Stimulated activated CD4-positive, alpha-beta T cell treated with anti-CD3 and anti-CD28 coated beads, Interleukin-1b, Interleukin-23, amount 100 ng/mL, for 24 hours (primary cell): ENCODE measurements at places on chromosomes 7 and 10.

GRCh38 chr10:75540357-75540966 lies 109.0 kb downstream of the LRMDA start:
- no peak for DNase-seq

DNA sequence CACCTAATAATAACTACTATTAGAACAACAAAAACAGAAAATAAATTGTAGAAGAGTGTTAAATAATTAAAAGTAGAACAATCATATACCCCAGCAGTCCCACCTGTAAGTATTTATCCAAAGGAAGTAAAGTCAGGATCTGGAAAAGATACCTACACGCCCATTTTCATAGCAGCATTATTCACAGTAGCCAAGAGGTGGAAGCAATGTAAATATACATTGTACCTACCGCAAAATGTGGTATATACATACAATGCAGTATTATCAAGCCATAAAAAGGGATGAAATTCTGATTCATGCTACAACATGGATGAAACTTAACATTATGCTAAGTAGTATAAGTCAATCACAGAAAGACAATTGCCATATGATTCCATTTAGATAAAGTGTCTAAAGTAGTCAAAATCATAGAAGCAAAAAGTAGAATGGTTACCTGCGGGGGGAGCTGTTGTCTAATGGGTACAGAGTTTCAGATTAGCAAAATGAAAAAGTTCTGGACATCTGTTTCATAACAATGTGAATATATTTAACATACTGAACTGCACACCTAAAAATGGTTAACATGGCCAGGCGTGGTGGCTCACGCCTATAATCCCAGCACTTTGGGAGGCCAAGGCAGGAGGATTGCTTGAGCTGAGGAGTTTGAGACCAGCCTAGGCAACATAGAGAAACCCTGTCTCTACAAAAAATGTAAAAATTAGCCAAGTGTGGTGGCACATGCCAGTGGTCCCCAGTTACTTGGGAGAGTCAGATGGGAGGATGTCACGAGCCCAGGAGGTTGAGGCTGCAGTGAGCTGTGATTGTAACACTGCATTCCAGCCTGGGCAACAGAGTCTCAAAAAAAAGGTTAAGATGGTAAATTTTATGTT lies 6.0 kb upstream of the TMED4 start:
- peak; percentile 37 for DNase-seq

DNA sequence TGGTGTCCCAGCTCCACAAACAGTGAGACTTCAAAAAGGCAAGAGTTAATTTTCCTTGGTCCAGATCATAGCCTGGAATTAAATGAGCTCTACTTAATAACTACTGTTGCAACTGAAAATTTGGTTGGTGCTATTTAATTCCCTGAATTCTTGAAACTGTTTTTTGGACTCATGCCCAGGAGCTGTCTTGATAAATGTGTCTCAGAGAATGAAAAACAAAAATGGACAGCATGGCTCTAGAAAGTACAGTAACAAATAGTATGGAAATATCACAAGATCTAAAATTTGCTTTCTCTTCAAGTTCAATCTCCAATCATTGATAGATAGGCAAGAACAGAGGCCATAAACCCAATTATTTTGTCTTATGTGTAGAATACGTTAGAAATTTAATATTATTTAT lies 42.5 kb downstream of the CCDC71L start:
- no peak for DNase-seq

- no peak for DNase-seq
Measured at GRCh38 chr7:157775021-157775559, 438.3 kb downstream of the DNAJB6 start.

GRCh38 chr7:130356876-130357611 lies 12.4 kb downstream of the CPA5 start:
- no peak for DNase-seq

DNA sequence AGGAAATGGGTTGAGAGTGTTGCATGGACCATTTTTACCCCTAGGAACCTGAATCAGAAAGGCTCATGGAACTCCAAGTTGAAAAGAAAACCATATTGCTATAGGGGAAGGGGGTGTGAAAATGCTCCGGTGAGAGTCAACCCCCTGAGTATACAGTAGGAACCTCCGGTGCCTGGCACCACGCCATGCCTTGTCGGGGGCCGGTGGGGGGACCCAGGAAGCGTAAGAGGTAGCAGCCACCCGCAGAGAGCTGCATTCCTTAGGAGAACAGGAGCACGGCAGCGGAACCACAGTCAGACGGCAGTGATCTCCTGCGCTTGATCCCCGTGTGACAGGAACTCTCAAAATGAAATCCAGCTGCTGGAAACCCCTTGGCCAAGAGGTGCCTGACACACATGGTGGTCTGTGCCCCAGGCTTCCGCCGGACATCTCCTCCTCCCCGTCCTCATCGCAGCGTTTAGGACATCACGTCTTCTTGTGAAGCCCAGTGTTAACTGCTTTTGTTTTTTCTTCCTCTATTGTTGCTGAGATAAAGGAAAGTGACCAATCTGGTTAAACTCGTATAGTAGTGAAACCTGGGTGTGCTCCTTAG lies 186.8 kb downstream of the CELF2 start:
- no peak for DNase-seq

DNA sequence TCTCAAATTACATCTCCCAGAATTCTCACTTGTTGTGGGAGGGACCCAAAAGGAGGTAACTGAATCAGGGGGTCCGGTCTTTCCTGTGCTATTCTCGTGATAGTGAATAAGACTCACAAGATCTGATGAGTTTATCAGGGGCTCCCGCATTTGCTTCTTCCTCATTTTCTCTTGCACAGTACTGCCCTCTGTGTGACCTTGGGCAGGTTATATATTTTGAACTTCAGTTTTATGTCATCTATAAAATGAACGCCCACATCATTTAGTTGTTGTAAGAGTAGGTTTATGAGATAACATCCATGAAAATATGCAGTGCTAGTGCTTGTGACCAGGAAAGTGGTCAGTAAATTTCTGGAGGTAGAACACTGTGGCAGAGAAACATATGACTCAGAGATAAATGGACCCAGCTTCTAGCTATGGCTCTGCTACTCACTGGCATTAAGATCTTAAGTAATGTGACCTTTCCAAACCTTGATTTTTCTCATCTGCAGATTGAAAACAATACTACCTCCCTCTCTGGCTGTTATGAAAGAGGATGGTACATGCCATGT lies 44.3 kb downstream of the SCRN1 start:
- DNase-seq = no peak

DNA sequence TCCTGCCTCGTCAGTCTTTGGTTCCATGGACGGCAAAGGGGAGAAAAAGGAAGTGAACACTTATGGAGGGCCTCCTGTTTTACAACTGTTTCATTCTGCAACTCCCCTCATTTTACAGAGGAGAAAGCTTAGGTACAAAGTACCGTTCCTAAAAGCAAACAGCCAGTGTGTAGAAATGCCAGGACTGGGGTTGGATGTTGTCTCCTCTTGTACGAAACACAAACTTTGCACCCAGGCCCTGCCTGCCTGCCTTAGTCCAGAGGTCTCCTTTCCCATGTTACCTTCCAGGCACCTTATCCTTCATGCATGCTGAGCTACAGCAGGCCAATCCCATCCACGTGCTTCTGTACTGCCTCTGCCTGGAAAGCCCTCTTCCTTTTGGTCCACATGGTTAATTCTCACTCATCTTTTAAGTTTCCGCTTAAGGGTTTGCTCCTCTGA lies 86.0 kb downstream of the ICA1 start:
- no peak for DNase-seq

- DNase-seq = no peak
Measured at GRCh38 chr10:17214971-17215781, 12.9 kb upstream of the VIM start.

DNA sequence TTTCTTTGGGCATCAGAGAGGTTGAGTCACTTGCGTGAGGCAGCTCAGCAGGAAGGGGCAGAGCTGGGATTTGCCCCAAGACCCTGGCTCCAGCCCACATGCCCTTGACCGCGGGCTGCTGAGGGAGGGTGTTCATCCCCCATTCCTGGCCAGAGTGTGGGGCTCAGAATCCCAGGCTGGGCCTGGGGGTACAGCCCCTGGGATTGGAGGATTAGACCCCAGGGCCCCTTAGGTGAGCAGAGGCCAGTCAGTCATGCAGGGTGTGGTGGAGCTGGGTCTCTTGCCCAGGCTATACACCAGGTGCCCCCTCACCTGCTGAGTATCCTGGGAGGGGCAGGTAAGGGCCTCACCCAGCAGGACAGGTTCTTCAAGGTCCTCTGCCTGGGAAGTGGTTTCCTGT lies 68.4 kb upstream of the ZNF716 start:
- DNase-seq = no peak

- no peak for DNase-seq
Measured at GRCh38 chr7:101625031-101625791, 3.9 kb downstream of the MYL10 start.

DNA sequence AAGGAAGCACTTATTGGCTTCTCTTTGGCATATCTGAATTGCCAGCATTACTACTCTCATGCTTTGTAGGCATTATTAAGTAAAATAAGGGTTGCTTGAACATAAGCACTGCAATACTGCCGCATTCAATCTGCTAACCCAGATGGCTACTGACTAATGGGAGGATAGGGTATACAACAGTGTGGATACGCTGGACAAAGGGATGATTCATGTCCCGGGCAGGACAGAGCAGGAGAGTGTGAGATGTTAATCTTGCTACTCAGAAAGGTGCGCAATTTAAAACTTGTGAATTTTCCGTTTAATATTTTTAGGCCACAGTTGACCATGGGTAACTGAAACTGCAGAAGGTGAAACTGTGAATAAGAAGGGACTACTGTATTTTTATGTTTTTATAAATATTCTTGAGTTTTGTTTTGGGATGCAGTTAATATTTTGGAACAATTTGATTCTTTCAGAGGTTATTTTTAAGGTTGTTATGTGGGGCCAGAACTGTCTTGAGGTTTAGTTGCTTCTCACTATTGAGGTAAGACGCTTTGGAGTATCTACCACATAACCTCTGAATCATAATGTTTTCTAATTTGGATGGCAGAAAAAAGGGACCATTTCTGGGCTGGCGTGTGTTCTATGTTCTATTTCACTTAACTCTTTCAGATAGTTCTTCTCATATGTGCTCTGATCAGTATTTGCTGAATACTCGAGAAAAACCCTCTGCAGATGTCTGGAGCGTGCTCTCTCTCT lies 75.7 kb upstream of the SYPL1 start:
- DNase-seq = no peak

DNA sequence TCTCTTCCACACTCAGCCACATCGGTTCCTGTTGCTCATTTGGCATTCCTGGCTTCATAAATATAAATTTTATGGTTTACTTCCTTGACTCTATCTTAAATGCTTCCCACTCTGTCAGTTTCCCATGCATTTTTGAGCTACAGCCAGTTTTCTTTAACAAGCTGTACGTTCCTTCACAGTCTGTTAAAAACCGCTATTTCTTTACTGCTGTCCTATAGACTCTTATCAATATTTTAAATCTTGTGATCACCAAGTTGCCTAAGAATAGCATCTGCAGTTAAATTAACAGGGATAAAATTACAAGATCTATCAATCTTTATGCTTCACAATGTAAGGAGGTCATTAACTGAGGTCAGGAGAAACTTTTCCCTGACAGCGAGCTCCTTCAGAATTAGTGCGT lies 103.1 kb upstream of the RHOBTB1 start:
- DNase-seq = no peak

DNA sequence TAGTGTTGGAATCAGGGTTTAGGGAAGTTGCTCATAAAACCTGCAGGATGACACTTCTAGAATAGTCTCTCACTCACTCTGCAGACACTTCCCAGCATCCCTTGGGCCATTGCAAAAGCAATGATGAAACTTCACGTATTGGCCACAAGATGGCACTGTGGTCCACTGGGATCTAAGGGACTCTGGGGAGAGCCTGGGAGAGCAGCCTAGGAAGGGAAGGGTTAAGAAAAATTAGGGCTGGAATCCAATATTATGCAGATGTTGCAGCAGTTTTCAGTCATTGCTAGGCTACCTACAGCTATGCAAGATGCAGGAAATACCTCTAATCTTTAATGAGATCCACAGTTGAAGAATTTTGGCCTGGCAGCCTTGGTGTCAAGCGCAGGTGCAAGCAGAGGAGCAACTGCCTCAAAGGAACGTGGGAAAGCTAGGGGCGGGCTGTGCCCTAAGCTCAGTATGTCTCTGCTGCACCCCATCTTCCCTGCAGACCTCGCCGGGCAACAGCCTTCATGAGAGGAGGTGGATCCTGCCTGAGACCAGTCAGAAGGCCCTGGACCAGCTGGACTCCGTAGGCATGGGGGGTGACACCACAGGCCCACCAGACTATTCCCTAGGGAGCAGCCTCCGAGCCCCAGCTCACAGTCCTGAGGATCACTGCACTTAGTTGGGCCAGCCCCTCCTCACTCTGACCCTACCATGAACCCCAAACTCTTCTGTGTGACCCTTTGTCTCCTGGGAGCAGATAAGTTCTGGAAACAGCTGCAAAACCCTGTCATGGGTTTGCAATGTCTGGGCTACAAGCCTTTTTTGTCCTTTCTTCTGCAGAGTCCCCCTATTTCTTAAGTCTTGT lies 127.9 kb upstream of the PRSS58 start:
- no peak for DNase-seq

DNA sequence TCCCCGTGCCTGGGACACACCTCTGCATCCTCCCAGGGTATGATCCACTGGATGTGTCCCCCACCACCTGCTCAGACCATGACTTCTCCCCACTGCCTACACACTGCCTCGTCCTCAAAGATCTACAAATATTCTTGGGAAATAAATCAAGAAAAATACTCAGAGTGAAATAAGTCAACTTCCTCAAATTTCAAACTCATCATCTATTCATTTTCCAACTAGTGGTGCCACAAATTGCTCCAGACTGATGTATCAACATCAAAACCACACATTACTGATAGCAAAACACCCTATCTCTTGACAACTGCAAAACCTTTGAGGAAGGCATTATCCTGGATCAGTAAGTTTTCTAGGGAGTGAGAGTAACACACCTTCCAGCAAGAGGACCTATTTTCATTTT lies 87.7 kb downstream of the GRB10 start:
- DNase-seq = no peak

- DNase-seq = no peak
Measured at GRCh38 chr10:15236340-15236739, 67.8 kb upstream of the NMT2 start.

DNA sequence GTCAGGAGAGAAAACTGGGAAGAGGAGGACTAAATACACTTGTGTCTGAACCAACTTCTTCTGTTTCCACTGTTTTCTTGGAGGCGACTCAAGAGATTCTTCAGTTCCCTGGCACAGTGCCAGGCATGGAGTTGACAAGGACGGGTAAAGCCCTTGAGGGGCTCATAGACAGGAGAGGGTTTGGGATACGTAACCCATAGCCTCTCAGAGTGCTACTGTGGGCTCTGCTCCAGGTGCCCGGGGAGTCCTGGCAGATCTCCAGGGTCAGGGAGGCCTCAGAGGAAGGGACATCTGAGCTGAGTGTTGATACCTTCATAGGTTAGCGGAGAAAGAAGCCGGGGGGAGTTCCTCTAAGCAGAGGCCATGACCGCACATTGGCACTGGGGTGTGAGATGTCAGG lies 42.0 kb downstream of the GALNT17 start:
- DNase-seq = no peak

DNA sequence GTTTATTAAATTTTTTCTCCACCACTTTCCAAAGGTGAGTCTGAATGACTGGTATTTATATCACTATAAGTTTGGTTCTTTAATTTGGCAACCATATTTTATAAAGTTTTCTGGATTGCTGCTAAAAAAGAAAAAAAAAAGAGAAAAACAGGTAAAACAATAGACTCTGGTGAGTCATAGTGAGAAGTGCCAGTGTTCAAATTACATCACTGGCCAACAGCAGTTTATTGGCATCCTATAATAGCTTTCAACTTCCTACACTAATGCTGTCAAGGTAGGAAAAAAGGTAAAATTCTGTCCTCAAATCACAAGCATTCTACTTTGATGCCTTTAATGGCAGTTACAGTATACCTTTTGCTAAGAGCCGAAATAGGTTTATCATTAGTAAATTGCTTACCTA lies 808.8 kb downstream of the GRM8 start:
- DNase-seq = no peak

GRCh38 chr7:27564881-27565482 lies 97.7 kb downstream of the HIBADH start:
- no peak for DNase-seq
